ENCODE measurements at places on chromosomes 3 and 15. TPM values are rescaled to one million over a fixed set of nuclear protein-coding genes. Genes with fewer than 3 reads are reported as not detected.
A peak's percentile ranks its signal among the peaks of the same experiment; 100 is the strongest.

Gene ZNF80
- polyA plus RNA-seq: not detected

Gene GP5
- polyA plus RNA-seq: not detected

Gene NOX5
- 0.17 TPM for polyA plus RNA-seq

Gene TRAT1
- polyA plus RNA-seq: not detected

Gene TF
- polyA plus RNA-seq: 0.53 TPM

Gene DUOXA2
- polyA plus RNA-seq: not detected

Gene LRRIQ4
- polyA plus RNA-seq: not detected

Gene SYNPR
- polyA plus RNA-seq: not detected

Gene STRIT1
- not detected for polyA plus RNA-seq

Gene DAZL
- not detected for polyA plus RNA-seq

Gene NLGN1
- polyA plus RNA-seq: not detected

DNA sequence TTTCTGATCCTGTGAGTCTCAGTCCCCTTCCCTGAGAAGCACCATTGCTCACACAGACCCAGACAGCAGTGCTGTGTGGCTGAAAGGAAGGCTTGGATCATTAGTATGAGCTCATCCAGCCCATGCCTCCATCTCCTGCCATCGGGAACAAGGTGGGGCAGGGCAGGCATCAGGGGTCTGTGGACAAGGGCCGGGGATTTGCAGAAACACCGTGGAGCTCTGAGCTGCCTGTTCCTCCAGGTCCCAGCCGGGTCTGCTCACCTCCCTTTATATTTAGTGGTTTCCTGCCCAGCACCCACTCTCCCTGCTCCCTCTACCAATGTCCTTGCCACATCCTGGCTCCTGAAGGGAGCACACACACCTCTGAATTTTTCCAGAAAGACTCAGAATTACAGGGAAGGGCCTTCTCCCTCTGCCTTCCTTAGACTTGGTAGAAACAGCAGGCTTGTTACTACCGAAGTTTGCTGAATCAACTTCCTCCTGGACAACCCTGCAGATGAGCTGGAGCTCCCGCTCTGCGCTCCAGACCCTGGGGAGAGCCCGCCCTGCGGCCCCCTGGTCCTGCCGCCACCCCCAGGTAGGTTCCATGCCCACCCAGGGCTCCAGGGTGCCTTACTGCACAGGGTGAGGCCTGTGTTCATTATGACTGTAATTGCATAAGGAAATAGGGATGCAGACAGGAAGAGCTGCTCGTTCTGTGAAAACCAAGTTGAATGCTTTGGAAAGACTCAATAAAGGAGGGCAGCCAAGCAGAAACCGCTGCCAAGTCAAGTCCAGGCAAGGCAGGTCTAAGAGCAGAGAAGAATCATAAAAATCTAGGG lies 128.1 kb downstream of the NSMCE3 start:
- DNase-seq: no peak

DNA sequence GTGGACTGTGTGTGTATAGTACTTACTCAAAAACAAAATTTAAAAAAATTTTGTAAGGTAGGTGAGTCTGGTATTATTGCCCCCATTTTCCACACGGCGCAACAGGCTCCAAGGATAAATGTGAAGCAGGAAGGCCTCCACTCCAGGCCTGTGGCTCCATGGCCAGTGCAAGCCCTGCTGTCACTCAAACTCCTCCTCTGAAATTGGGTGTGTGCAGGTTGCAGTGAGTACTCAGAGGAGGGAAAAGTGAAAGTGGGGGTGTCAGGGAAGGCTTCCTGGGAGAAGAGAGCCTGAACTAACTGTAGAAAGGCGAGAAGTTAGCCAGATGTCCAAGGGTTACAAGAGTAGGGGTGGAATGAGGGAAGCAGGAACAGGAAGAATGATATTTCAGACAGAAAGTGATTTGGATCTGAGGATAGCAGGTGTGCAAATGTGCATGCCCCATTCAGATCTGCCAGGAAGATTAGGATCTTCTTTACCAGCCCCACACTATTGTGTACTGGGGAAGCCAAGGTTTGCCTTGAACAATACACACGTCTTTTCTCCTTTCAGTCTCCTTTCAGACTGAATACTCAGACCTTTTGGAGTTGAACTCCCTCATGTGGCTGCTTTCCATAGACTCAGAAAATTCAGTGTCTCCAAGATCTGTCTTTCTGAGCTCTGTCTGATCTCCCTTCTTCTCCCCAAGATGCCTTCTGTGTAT lies 48.7 kb upstream of the RYK start:
- no peak for DNase-seq

GRCh38 chr3:43073116-43073835 lies 32.6 kb downstream of the POMGNT2 start:
- no peak for DNase-seq

GRCh38 chr3:139480585-139480984 lies 4.3 kb upstream of the RBP2 start:
- no peak for DNase-seq

- no peak for DNase-seq
Measured at GRCh38 chr3:101478980-101479379, 34.0 kb downstream of the SENP7 start.

DNA sequence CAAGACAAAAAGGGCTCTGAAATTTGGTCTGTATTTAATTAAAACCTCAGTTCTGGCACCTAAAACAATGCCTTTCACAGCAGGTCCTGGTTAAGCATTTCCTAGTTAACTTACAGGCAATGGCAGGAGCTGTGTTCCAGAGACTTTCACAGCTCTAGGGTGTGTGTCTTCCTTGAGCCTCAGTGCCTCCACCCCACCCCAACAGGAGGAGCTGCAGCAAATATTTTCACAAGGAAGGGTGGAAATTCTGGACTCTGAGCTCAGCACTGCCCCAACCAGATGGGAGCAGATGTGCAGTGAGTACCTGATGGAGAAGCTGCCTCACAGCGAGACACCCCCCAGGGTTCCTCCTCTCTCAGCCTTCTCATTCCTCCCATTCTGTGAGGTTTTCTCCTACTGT lies 106.3 kb upstream of the SPATA12 start:
- no peak for DNase-seq

DNA sequence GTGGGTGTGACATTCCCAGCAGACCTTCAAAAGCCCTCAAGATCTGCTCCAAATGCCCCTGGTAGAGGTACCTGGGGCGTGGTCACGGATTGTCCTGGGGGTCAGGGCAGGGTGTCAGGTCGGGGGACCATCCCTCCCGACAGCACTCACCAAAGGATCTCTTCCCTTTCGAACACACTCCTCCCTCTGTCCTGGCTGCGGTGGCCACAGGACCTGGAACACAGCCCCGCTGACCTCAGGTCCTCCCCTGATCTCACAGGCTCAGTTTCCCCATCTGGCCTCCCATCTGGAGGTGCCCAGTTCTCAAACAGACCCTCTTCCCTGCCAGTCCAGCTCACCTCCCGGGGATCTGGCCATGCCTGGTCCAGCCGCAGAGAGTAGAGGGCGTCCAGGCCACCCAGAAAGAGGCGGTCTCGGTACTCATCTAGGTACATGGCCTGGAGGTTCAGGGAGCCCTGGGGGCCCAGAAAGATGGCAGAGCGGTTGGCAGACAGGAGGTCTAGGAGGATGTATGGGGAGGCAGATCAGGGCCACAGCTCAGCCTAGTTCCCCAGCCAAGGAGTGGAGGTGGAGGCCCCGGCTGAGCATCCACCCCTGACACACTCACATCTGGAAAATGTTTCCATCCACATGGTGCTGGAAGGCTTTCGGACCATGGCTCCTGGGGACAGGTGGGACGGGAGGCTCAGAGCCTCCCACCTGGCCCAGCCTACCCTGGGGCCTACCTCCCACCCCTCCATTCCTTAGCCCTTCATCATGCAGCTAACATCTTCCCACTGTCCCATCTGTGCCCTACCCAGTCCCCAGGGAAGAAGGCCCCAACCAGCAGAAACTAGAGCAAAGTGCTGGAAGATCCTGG lies 2.3 kb downstream of the SEMA3G start:
- no peak for DNase-seq

DNA sequence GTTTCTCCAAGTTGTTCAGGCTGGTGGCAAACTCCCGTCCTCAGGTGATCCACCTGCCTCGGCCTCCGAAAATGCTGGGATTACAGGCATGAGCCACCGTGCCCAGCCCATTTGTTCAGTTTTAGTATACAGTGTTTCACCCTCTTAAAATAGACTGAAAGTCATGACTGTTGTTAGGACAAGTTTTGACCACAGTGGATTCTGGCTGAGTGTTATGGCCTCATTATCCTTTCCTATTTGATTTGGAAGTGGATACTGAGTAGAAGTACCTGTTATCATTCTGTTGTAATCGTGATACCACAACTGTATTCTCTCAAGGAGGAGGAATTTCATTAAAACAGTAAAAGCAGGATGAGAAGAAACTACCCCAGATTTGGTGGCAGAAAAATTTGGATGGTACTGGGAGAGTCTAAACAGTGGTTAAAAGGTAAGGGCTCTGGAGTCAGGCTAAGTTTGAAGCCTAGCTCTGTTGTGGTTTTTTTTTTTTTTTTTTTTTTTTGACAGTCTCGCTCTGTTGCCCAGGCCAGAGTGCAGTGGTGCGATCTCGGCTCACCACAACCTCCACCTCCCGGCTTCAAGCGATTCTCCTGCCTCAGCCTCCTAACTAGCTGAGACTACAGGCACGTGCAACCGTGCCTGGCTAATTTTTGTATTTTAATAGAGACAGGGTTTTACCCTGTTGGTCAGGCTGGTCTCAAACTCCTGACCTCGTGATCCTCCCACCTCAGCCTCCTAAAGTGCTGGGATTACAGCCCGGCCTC lies 2.6 kb downstream of the MAP2K1 start:
- no peak for DNase-seq

- DNase-seq: no peak
Measured at GRCh38 chr3:97896547-97896946, 74.7 kb downstream of the CRYBG3 start.

DNA sequence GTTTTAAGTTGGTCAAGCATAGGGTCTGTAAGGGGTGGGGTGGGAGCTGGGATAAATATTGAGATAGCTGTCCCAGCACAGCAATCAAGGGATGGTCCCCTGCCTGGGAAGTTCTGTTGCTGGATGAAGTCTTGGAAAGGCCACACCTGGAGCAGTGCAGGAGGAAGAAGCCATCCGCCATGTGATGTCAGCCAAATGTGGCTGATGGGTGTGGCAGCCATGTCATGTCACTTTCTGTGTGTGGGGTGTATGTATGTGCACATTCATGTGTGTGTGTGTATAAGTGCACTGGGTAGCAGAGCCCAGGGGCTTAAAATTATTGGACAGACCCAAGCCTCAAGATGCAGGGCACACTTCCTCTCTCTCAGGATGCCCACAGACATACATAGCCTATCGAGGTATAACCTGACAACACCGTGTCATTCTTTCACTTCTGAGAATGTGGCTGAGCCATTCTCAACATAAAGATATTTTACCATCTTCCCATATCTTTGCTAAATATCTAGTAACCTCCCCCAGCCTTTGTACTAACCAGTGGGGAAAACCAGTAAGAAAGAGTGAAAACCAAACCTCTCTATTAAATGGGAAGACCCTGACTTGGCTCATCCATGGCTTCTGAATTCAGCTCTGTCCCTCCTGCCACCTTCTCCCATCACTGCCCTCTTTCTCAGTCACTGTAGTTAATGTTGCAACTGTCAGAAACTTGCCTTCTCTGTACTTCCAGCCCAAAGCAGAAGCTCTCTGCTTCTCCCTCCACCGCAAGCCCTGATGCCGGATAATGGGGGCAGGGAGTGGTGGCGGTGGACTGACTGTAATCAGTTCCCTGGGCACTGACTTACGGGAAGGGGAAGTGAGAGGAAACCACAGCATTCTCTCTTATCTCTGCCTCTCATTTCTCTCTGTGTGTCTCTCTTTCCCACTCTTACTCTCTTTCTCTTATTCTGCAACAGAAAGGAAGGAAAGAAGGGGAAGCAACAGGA lies 11.2 kb downstream of the TNFSF10 start:
- no peak for DNase-seq

GRCh38 chr3:145134738-145135137 lies 1026.2 kb downstream of the PLOD2 start:
- peak; percentile 6 for DNase-seq

- no peak for DNase-seq
Measured at GRCh38 chr3:86029590-86029989, 961.4 kb downstream of the VGLL3 start.

DNA sequence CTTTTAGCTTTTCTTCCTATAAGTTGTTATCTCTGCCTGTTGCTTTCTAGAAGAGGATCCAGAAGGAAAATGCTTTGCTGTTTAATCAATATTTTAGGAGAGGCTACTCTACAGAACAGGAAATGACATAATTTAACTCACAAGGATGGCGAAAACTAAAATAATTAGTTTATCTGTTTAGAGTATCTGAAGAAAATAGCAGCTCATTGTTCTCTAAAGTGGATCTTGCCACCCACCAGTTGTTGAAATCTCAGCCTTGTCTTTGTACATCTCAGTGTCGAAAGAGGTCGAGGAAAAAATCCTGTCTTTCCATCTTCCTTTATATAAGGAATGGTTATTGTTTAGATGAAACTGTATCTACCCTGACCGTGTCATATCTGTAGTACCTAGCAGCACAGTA lies 126.6 kb downstream of the ZNF609 start:
- DNase-seq: no peak

- no peak for DNase-seq
Measured at GRCh38 chr15:68554721-68555678, 23.8 kb upstream of the CORO2B start.

DNA sequence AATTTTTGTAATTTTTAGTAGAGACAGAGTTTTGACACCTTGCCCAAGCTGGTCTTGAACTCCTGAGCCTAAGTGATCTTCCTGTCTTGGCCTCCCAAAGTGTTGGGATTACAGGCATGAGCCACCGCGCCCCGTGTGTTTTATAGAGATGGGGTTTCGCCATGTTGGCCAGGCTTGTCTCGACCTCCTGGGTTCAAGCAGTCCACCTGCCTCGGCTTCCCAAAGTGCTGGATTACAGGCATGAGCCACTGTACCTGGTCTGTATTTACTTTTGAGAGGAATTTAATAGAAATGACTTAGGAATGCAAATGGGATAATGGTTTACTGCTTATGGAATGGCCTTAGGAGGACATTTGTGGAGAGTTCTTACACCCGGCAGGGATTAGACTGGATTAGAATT lies 10.8 kb downstream of the TATDN2 start:
- no peak for DNase-seq

- no peak for DNase-seq
Measured at GRCh38 chr3:172259111-172259541, 189.1 kb downstream of the GHSR start.

DNA sequence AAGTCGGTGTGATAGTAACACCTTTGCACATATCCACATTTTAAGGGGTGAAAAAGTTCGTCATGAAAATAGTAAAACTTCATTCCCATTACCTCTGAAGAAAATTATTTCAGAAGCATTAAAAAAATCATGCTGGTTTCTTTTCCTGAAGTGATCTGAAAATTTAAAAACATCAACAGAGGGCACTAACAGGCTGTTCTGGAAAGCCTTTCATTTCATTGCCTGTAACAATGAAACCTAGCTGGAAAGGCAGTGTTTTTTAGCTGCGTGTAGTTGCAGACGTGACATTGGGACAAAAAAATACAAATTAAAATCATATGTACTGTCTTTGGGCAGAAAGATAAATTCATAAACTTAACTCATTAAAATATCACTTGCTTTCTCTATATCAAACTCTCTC lies 993.8 kb downstream of the GBE1 start:
- DNase-seq: no peak

GRCh38 chr15:33243393-33243792 lies 48.9 kb upstream of the FMN1 start:
- DNase-seq: peak; percentile 18

- DNase-seq: no peak
Measured at GRCh38 chr15:33098094-33099058, 96.1 kb downstream of the FMN1 start.

GRCh38 chr3:75254685-75255084 lies 409.4 kb upstream of the FRG2C start:
- no peak for DNase-seq

All from A549 (cell line).